ENCODE measurements at places on chromosomes 7 and 10. TPM values are rescaled to one million over a fixed set of nuclear protein-coding genes. Genes with fewer than 3 reads are reported as not detected.
A peak's percentile ranks its signal among the peaks of the same experiment; 100 is the strongest.

- H3K27ac ChIP-seq: no peak overlapping the region
- no peaks in the 10 kb centered on the region for H3K27me3 ChIP-seq
- H3K4me3 ChIP-seq: no peak overlapping the region
- no peaks in the 10 kb centered on the region for H3K36me3 ChIP-seq
Measured at GRCh38 chr10:103747193-103747865, 108.0 kb downstream of the SH3PXD2A start.

DNA sequence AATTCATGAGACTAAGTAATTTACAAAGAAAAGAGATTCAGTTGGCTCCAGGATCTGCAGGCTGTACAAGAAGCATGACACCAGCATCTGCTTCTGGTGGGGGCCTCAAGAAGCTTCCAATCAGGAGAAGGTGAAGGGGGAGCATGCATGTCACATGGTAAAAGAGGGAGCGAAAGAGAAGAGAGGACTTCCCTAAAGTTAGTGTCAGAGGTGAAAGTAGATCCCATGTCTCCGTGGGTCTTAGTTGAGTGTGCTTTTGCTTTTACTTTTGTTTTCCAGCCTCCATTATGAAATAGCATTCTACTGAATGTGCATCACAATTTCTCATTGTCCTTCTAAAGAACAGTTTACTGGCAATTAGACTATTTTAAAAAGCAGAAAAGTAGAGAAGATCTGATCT is 213.6 kb upstream of the FZD1 start:
- no peaks in the 10 kb centered on the region for H3K4me1 ChIP-seq
- H3K4me3 ChIP-seq: no peak overlapping the region
- no peak overlapping the region for H3K27ac ChIP-seq
- no peaks in the 10 kb centered on the region for H3K36me3 ChIP-seq
- DNase-seq: no peak
- H3K27me3 ChIP-seq: no peaks in the 10 kb centered on the region

GRCh38 chr7:21548491-21548890 is 5.7 kb downstream of the DNAH11 start:
- DNase-seq: no peak
- no peaks in the 10 kb centered on the region for H3K4me1 ChIP-seq
- no peaks in the 10 kb centered on the region for H3K36me3 ChIP-seq

- H3K4me1 ChIP-seq: peaks cover 4% of the 10 kb centered on the region
- H3K36me3 ChIP-seq: no peaks in the 10 kb centered on the region
- H3K27me3 ChIP-seq: no peaks in the 10 kb centered on the region
- DNase-seq: no peak
- peak overlapping the region; percentile 12 for H3K4me3 ChIP-seq
Measured at GRCh38 chr10:12606461-12606860, 257.1 kb downstream of the CAMK1D start.

GRCh38 chr10:44968091-44968490 is 8.5 kb downstream of the RASSF4 start:
- H3K27me3 ChIP-seq: no peaks in the 10 kb centered on the region
- no peak overlapping the region for H3K27ac ChIP-seq
- H3K4me1 ChIP-seq: no peaks in the 10 kb centered on the region
- no peak overlapping the region for H3K4me3 ChIP-seq
- no peaks in the 10 kb centered on the region for H3K36me3 ChIP-seq
- peak; percentile 51 for DNase-seq

Gene CACNA2D1
- 47.4 TPM for total RNA-seq

GRCh38 chr7:73606801-73607691 is 17.3 kb downstream of the MLXIPL start:
- H3K27me3 ChIP-seq: no peaks in the 10 kb centered on the region
- H3K4me3 ChIP-seq: no peak overlapping the region
- peak; percentile 46 for DNase-seq
- H3K27ac ChIP-seq: no peak overlapping the region
- no peaks in the 10 kb centered on the region for H3K4me1 ChIP-seq
- H3K36me3 ChIP-seq: no peaks in the 10 kb centered on the region

Gene FGL2
- 69.3 TPM for total RNA-seq

- H3K4me3 ChIP-seq: no peak overlapping the region
- H3K4me1 ChIP-seq: no peaks in the 10 kb centered on the region
- DNase-seq: no peak
- no peaks in the 10 kb centered on the region for H3K27me3 ChIP-seq
Measured at GRCh38 chr10:114245121-114245791, 6.2 kb downstream of the VWA2 start.

DNA sequence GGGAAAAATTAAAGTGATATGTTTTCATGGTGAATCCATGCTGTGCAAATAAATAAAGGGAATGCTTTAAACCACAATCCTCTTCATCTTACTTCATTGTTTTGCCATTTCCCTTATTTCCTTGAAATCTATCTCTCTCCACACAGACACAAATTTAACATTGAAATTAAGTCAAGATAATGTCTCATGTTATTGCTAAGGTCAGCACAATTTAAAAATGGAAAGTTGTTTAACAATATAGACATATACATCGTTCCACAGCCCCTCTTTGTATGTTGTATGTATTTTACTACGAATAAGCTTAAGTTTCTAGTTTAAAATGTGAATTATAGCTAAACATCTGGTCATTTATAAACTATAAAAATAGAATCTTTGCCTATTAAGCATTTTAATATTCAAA is 256.9 kb downstream of the PLXDC2 start:
- H3K4me1 ChIP-seq: no peaks in the 10 kb centered on the region
- no peaks in the 10 kb centered on the region for H3K36me3 ChIP-seq
- H3K27ac ChIP-seq: no peak overlapping the region
- no peak overlapping the region for H3K4me3 ChIP-seq
- no peak for DNase-seq
- no peaks in the 10 kb centered on the region for H3K27me3 ChIP-seq

Gene KCNIP2
- 4.1 TPM for total RNA-seq

DNA sequence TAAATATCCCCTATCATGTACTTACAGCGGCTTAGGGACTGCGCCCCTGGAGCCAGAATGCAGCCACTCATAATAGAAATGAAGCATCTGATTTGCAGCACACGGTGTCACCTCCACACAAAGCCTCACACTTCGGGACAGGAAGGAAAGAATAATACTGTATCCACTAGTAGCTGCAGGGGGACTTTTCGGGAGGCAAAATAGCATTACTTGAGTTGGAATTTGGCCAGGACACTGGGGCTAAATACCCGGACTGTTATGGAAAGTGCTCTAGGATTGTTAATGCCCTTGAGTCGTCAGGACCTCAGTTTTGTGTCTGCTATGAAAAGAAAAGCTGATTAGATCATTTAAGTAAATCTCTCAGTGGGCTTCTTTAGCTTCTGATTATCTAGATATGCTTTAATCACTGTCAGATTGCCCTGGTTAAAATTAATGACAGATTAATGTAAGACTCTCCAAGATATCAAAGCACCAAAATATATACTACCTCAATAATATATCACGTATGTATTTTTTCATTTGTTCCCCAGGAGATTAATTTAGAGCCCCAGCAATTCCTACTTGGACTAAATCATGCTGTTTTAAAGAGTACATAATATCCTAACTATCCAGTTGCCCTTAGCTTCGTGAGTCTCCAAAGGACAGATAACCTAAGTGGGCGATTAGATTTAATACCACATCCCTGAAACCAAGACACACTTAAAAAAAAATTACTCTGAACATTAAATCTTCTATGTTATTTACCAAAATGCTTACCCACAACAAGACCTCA is 173.0 kb upstream of the NEBL start:
- no peak overlapping the region for H3K27ac ChIP-seq
- no peaks in the 10 kb centered on the region for H3K36me3 ChIP-seq
- H3K27me3 ChIP-seq: no peaks in the 10 kb centered on the region
- no peak for DNase-seq
- no peaks in the 10 kb centered on the region for H3K4me1 ChIP-seq

GRCh38 chr10:65793738-65794425 is 1132.0 kb upstream of the LRRTM3 start:
- no peaks in the 10 kb centered on the region for H3K27me3 ChIP-seq
- no peak for DNase-seq
- no peak overlapping the region for H3K27ac ChIP-seq
- no peaks in the 10 kb centered on the region for H3K36me3 ChIP-seq
- H3K4me3 ChIP-seq: no peak overlapping the region
- no peaks in the 10 kb centered on the region for H3K4me1 ChIP-seq

GRCh38 chr10:803041-803741 is 113.7 kb upstream of the DIP2C start:
- H3K4me1 ChIP-seq: no peaks in the 10 kb centered on the region
- no peak overlapping the region for H3K4me3 ChIP-seq
- DNase-seq: no peak
- H3K27ac ChIP-seq: no peak overlapping the region

Gene SHLD2
- total RNA-seq: 61.6 TPM

Measured in uterus (tissue), 4 donors.